ENCODE measurements at places on chromosomes 3 and 15.

- DNase-seq: no peak
Measured at GRCh38 chr3:62098646-62099365, 274.5 kb downstream of the FEZF2 start.

DNA sequence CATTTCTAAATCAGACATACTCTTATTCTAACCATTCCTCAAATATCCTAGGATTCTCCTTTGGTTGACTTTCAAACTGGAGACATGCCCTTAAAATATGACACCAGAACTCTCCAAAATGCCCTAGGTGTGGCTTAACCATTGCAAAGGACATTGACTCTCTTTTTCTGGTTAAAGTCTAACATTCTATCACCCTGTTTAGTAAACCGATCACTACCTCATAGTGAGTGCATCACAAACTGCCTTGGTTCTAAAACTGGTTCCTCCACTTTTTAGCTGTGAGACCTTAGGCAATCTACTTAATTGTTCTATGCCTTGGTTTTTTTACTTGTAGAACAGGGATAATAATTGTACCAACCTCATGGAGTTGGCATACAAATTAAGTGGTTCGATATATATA lies 224.3 kb downstream of the CDIN1 start:
- DNase-seq: no peak

DNA sequence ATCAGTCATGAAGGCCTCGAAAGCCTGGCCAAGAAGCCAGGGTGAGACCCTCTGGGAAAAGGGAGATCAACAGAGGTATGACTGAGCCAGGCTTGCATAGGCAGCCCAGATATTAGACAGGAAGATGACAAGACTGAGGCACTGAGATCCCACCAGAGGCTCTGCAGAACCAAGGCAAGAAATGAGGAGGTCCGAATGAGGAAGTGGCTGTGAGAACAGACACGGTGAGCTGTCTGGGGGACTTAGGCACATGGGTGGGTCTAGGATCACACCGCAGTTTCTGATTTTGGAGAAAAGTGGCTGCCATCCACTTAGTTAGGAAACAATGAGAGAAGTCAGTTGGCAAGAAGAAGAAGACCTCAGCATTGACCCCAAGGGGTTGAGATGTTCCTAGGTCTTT lies 31.5 kb upstream of the PRSS50 start:
- no peak for DNase-seq

GRCh38 chr15:88624156-88624970 lies 3.2 kb downstream of the AEN start:
- DNase-seq: no peak

GRCh38 chr3:183312433-183312832 lies 59.4 kb downstream of the B3GNT5 start:
- no peak for DNase-seq
